Mesothelial cell of epicardium (in vitro differentiated cells): ENCODE measurements at places on chromosomes 6 and 20. TPM values are rescaled to one million over a fixed set of nuclear protein-coding genes. Genes with fewer than 3 reads are reported as not detected.

Gene FKBP1C
- total RNA-seq, result 0.20 to 0.97 TPM (median 0.67 TPM) in 3 replicates

Gene NOL4L
- 90.6 to 93.7 TPM (median 91.3 TPM) in 3 replicates for total RNA-seq

Gene FAM83C
- total RNA-seq, result 0.07 TPM in 1 of 3 replicates, not detected in the others

- peak; percentile 71 for DNase-seq
Observed at GRCh38 chr20:58892141-58892931, 39.8 kb downstream of the GNAS start.

Gene HLA-DQA1
- not detected in 3 replicates for total RNA-seq

Gene CHMP4B
- total RNA-seq, result 76.9 to 79.4 TPM (median 77.7 TPM) in 3 replicates

DNA sequence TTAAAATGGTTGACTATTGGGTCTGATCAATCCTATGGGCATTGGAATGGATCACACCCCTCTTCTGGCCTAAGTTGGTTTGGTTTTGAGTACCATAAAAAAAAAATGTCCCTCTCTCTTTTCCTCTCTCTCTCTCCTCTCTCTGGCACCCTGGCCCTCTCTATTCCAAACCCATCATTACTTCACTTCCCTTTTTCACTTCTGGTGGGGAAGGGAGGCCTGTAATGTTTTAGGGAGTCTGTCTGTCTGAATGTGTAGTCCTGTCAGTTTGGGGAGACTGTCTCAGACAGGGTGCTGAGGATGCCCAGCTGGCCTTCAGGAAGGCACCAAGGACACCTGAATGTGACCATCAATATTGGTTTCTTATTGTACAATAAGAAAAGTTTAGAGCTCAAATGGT is 165.8 kb downstream of the CD24 start:
- no peak for DNase-seq

DNA sequence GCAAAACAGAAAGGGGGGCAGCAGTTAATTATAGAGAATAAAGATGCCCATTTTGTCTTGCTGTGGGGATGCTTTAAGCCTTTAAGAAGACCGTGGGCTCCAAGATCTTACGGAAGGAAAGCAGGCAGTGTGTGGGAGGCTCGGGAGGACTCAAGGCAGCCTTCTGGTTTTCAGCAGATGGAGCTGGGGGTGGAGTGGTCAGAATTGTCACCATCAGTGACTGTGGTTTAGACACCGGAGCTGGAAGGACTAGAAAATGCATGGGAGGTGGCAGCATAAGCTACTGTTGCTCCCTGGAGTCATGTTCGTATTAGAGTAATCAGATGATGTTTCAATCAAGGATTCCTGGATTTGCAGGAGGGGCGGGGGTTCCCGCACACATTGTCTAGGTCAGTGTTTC is 3.7 kb downstream of the PHACTR1 start:
- no peak for DNase-seq

DNA sequence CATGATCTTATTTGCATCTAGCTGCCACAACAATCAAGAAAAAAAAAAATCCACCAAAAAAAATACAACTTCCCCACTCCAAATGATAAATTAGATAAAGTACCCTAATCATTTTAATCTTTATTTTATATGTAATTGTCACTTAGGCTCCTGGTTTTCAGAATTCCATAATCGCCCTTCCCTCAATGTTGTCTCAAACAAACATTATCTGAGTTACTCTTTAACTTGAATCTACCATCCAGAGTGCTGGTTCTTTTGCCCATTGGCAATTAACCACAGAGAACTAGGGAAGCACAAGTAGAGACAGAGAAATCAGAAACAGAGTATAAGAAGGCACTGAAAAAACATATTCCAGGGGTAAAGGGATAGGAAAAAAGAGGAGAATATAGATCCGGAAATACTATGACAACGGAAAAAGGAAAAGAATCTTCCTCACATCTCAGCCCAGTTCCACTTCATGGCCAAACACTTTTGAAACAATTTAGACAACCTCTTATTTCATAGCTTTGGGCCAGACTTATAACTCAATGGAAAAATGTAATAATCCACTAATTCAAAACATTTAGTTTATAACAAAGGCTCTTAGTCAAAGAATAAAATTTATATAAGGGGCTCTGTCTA is 861 bp upstream of the NHSL1 start:
- no peak for DNase-seq

- DNase-seq, result no peak
Observed at GRCh38 chr6:56047931-56048540, 172.6 kb upstream of the BMP5 start.

Gene OPRM1
- not detected in 3 replicates for total RNA-seq

Gene KCNK16
- total RNA-seq, result not detected in 3 replicates

Gene MAFB
- total RNA-seq, result 10.8 to 11.5 TPM (median 11.1 TPM) in 3 replicates

GRCh38 chr20:45874576-45874975 is 6.5 kb upstream of the ZSWIM1 start:
- no peak for DNase-seq

DNA sequence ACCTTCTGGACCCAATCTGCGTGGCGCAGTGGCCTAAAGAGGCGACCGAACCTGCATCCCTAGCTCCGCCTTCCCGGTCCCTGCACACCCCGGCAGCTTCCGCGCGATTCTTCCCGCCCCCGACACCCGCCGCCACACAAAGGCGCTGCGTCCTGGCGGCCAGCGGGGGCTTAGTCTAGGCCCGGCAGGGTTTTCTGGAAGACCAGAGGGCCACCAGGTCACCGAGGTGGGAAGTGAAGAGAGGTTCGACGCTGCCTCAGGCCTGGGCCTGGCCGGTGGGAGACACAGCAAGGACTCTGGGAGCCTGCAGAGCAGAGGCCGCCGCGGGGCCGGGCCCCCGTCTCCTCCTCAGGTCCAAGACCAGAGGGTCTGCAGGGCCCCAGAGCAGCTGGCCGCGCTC is 154.9 kb downstream of the OR2B2 start:
- DNase-seq, result peak; percentile 54

DNA sequence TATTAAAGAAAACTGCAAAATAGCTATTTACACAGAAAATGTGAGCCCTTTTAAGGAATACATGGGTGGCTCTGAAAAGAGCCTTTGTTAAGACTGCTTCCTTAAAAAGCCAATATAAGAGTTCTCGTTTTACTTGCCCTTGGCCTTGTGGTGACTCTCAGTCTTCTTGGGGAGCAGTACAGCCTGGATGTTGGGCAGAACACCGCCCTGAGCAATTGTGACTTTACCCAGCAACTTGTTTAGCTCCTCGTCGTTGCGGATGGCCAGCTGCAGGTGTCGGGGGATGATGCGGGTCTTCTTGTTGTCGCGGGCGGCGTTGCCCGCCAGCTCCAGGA is 111.5 kb downstream of the HFE start:
- DNase-seq, result no peak

GRCh38 chr6:48068278-48069251 is 42.4 kb downstream of the PTCHD4 start:
- DNase-seq, result peak; percentile 49

DNA sequence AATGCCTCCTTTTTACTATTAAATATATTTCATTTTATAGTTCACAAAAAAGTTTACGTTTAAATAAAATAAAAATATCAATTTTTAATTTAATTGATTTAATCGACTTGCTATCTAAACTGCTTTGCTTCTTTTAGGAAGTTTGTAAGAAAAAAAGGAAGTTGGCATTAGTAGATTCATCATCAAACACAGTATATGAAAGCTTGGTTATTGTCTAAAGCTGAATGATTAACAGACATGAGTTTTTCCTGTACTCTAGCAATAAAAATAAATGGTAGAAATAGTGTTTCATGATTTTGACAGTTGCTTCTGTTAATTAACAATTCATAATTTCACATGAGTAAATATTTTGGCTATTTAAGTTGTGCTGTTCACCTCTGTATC is 1285.5 kb upstream of the GJE1 start:
- no peak for DNase-seq

- DNase-seq, result peak; percentile 58
Observed at GRCh38 chr6:12012558-12013306, 620 bp downstream of the HIVEP1 start.

DNA sequence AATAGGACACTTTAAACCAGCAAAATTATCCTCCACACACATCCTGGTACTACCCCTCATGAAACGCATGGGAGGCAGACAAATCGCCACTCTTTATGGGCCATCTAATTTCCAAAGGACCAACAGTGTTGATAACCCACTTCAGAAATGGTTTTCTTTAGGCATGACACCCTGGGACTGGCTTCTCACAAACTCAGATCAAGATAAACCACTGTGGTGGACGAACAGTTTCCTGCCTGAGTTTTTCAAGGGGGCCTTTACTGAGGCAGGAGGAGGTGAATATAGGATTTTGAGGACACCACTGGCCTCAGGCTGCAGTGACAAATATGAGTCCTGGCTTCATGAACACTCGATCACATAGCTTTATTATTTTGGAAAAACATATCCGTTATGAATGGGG is 26.0 kb downstream of the TRAM2 start:
- no peak for DNase-seq

DNA sequence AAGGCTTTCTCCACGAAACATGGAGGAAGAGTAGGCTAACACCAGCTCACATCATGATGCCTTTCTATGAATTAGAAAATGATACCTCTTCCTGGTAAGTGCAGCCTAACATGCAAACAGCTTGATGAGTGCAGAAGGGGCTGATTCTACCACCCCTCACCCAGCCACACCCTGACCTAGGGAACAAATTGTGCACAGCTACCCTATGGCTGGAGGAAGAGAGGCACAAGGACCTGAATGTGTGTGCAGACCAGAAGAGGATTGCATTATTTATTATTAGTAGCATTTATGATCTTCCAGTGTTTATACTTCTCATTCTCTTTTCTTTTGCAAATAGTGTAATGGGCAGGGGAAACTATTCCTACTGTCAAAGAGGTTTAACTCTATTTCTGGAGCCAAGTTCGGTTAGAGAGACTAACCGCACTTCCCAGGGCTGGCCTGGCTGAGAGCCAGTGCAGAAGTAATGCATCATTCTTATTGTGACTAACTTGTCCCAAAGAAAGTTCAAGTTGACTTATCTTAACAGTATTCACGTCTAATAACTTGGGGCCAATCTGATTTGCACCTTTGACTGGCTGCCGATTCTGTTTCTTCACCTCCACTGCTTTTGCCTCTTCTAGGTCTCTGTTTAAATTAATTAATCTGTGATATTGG is 237.5 kb downstream of the CD83 start:
- DNase-seq, result peak; percentile 53

Gene CALHM5
- total RNA-seq, result 1.4 to 1.7 TPM (median 1.6 TPM) in 3 replicates

Gene ENPP3
- 0.81 to 1.3 TPM (median 0.89 TPM) in 3 replicates for total RNA-seq

- DNase-seq, result peak; percentile 51
Observed at GRCh38 chr20:32585011-32585585, at the start of gene NOL4L. Gene NOL4L, minus strand, starts transcription at chr20:32585333. Its CDS starts 443 bp downstream, at chr20:32584890.

Gene FRK
- 4.9 to 5.2 TPM (median 5.1 TPM) in 3 replicates for total RNA-seq

Gene HM13
- total RNA-seq, result 140 to 143 TPM (median 140 TPM) in 3 replicates

- no peak for DNase-seq
Observed at GRCh38 chr6:158648682-158649131, 1.1 kb upstream of the SYTL3 start.

Gene ARG1
- not detected in 3 replicates for total RNA-seq

- DNase-seq, result no peak
Observed at GRCh38 chr20:50568549-50568942, 58.4 kb downstream of the PTPN1 start.

DNA sequence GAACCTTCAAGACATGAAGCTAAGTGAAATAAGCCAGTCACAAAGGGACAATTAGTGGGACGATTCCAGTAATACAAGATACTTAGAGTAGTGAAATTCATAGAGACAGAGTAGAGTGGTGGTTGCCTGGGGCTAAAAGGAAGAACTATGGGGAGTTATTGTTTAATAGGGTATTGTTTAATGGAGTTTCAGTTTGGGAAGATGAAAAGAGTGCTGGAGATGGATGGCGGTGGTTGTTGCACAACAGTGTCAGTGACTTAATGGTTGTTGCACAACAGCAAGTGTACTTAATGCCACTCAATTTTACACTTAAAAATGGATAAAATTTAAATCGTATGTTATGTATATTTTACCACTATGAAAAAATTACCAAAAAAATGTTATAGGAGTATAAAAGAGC is 209.7 kb upstream of the TENT5A start:
- no peak for DNase-seq

DNA sequence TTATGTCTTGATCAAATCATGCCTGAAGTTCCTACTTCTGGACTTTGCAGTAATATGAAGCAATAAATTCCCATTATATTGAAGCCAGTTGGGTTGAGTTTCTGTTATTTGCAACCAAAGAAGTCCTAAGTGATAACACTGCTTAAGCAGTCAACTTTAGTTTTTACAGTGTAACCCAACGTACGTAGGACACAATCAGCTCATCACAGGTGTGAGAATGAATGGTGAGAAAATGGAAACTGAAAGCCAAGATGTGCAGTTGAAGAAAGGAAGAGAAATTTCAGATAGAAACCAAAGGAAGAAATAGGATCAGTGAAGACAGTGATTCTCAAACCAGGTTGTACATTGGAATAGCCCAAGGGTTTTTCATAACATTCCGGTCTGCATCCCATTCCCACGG is 211.4 kb upstream of the ZFP64 start:
- DNase-seq, result no peak

GRCh38 chr6:90040931-90041330 is 146.7 kb downstream of the GJA10 start:
- DNase-seq, result no peak

Gene MACROD2
- 10.0 to 11.8 TPM (median 11.2 TPM) in 3 replicates for total RNA-seq

Gene HBS1L
- 73.8 to 75.7 TPM (median 74.9 TPM) in 3 replicates for total RNA-seq

- DNase-seq, result no peak
Observed at GRCh38 chr6:133017581-133017980, 203.2 kb downstream of the RPS12 start.

Gene TNFRSF6B
- 1.6 TPM in 1 of 3 replicates, not detected in the others for total RNA-seq

- no peak for DNase-seq
Observed at GRCh38 chr6:17093686-17094085, 8.2 kb upstream of the STMND1 start.

Gene ARID1B
- total RNA-seq, result 137 to 155 TPM (median 143 TPM) in 3 replicates

DNA sequence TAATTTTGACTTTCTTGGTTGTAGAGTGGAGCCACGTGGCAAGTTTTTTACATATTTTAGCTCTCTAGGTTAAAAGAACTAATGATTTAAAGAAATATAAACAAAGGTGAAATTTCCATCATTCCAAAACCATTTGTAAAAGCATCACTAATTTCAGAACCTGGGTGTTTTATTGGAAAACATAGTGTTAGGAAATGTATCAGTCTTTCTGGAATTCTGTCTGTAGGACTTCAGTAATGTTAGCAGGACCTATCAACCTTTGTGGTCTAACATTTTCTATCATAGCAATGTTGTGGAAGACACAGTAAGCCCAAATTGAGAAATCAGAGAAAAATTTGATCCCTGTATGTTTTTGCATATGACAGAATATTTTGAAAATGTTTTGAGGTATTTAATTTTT is 28.3 kb downstream of the L3MBTL3 start:
- DNase-seq, result no peak

- no peak for DNase-seq
Observed at GRCh38 chr20:52349806-52350205, 158.2 kb upstream of the ZFP64 start.

Gene TREM2
- not detected in 3 replicates for total RNA-seq

Gene HDGFL1
- total RNA-seq, result 0.09 to 0.14 TPM (median 0.11 TPM) in 3 replicates

- no peak for DNase-seq
Observed at GRCh38 chr6:139205843-139206242, 71.0 kb downstream of the HECA start.
